ENCODE measurements at places on chromosomes 6 and 20. TPM values are rescaled to one million over a fixed set of nuclear protein-coding genes. Genes with fewer than 3 reads are reported as not detected.

Gene OR5V1
- not detected for total RNA-seq

Gene TDRD6
- total RNA-seq: 0.50 TPM

Gene CNBD2
- total RNA-seq: 1.1 TPM

Gene NKX2-4
- not detected for total RNA-seq

Gene LGSN
- not detected for total RNA-seq

Gene CTCFL
- total RNA-seq: not detected

Gene GSTA1
- total RNA-seq: not detected

Gene BMP2
- 12.0 TPM for total RNA-seq

Gene ADTRP
- 25.3 TPM for total RNA-seq

Gene MUCL3
- total RNA-seq: not detected

Gene VGLL2
- not detected for total RNA-seq

Gene HAO1
- not detected for total RNA-seq

Gene CEBPB
- 138 TPM for total RNA-seq

Gene OR2H2
- not detected for total RNA-seq

Gene ISM1
- 0.34 TPM for total RNA-seq

Gene TRIM40
- total RNA-seq: not detected

Gene HLA-F
- total RNA-seq: 12.5 TPM

Gene DSTN
- total RNA-seq: 337 TPM

Gene ANKEF1
- 13.7 TPM for total RNA-seq

Gene SYCP2L
- total RNA-seq: 2.4 TPM

Gene PNLDC1
- total RNA-seq: not detected

Gene INSM1
- not detected for total RNA-seq

Gene SLC17A9
- total RNA-seq: 0.28 TPM

Gene PSMG4
- 16.7 TPM for total RNA-seq

Gene RAET1L
- 9.3 TPM for total RNA-seq

Gene SPAG4
- total RNA-seq: 3.2 TPM

Gene SLC24A3
- total RNA-seq: 0.36 TPM

Gene IMPG1
- not detected for total RNA-seq

Gene MOG
- not detected for total RNA-seq

Gene FBXO5
- 2.7 TPM for total RNA-seq

Gene SLC52A3
- 3.5 TPM for total RNA-seq

Gene RAB32
- total RNA-seq: 280 TPM

Gene GSTA2
- not detected for total RNA-seq
